Right cardiac atrium (tissue), 5 donors: ENCODE measurements at places on chromosomes 5 and 9. TPM values are rescaled to one million over a fixed set of nuclear protein-coding genes. Genes with fewer than 3 reads are reported as not detected.

DNA sequence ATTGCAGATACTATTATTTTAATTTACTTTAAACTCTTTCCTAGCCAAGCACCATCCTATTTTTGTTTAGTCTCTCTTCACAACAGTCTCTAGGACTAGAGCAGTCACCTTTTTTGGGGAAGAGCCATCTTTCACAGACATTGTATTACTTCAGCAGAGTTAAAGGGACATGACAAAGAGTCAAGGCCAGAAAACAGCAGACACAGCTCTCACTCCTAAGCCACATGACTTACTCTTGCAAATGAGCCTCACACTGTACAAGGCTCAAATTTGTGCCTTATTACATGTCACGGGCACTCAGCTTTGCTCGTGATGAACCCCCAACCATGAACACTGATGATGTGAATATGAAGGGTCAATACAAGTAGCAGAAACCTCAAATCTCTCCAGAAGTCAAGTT, 104.3 kb downstream of the ZNF608 start:
- DNase-seq, result no peak

DBH gene
- 0.05 TPM for polyA plus RNA-seq

DNA sequence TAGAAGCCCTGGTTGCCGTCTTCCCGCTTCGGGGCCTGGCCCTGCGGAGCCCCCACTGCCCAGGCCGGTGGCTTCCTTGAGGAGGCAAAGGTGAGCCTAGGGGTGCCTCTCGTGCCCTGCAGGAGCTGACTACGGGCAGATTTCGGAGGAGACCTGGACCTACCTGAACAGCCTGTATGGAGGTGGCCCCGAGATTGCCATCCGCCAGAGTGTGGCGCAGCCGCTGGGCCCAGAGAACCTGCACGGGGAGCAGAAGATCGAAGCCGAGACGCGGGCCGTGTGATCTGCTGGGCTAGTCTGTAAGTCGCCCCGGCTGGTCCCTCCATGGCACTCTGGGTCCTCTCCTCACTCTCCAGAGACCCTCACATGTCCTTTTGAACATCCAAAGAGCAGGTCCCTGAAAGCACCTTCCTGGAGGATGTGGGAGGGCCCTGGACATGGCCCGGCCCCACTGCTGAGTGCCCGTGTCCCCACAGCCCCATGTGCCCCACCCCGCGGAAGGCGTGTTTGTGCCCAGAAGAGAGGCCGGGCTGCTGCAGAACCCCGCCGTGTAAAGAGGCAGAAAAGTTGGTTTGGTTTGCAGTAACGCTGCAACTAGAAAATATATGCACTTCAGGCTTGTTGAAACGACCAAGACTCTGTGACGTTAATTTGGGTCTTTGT, 44.9 kb downstream of the USP20 start:
- no peak for DNase-seq

GRCh38 chr9:72529531-72529930, 8.1 kb downstream of the TMC1 start:
- no peak for DNase-seq

DNA sequence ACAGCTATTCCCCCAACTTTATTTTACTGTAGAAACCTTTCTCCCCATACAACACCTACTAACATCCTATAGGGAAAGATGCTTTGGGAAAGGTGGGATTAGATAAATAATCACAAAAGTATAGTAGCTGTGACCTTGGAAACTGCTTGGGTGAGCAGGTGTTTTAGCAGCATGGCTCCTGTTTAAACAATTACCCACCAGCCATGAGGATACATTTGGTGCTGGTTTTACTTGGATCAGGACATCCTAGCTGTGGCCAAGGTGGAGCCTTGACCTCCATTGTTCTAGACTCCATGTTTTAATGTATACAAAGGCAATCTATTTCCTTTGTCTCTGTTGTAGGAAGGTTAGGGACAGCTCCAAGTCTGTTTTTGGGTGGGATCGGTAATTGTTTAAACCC, 56.8 kb upstream of the ALDH1B1 start:
- no peak for DNase-seq

ENTPD2 gene
- polyA plus RNA-seq, result 2.1 TPM

- no peak for DNase-seq
Observed at GRCh38 chr9:6153425-6153824, 62.2 kb upstream of the IL33 start.

DNA sequence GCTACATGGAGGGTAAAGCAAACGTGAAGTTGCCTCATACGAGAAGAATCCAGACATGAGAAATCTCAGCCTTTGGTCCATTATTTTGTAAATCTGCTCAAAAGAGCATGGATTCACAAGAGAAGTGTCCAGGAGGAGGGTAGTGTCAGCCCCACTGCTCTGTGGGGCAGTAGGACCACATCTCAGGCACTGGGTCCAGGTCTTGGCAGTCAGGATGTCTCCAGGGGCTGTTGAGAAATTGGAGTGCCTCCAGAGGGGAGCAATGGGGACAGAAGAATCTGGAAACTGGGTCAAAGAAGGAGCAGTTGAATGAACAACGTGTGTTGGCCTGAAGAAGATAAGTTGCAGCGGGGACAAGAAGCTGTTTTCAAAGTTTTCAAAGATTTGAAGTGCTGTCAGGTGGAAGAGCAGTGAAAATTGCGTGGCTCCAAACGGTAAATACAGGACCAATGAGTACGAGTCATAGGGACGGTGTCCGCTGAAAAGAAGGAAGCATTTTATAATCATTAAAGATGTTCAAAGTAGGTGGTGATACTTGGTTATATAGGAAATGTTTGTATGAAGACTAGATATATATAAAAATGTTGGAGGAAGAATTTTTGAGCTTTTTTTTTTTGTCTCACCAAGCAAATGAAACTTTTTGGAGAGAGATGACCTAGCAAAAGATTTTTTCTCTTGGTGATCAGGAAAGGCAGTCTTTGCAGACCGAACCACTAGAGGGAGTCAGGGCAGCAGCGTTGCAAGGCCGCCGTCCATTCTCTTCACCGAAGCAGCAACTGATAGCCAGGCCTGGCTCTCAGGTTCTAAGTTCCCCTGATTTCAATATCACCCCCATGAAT, 57.1 kb upstream of the ZBED3 start:
- DNase-seq, result peak; percentile 62

DNA sequence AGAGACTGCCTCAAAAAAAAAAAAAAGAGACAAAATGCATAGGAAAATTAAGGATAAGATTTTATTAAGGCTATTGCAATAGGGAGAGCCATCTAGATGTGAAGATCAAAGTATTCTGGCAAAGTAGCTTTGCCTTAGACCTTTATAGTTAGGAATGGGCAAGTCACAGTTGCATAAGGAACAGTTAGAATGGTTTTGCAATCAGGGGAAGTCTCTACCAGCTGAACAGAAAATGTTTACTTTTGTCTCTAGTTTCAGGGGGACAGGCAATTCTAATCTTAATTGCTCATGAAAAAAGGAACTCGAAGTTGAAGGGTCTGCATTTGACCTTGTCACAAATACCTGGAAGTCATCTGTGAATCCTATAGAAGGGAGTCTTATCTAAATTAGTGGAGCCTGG, 13.1 kb upstream of the ATP6V1G1 start:
- no peak for DNase-seq

DNA sequence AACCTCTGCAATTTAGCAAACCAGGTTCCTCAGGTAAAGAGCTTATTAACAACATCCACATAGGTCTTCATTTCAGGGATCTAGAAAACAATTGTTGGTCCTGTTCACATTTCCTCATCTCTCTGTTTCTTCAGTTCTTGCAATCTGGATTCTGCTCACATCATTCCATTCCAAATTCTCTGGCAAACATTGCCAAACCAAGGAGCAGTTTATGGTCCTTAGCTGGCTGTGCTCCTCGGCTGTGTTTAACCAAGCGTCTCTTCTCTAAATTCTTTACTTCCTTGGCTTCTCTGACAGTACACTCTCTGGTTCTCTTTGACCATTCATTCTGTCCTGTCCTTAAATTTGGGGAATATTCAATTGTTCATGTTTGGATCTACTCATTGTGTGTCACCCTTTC, 65.8 kb upstream of the RANBP3L start:
- DNase-seq, result no peak

GABRA6 gene
- not detected for polyA plus RNA-seq

DNA sequence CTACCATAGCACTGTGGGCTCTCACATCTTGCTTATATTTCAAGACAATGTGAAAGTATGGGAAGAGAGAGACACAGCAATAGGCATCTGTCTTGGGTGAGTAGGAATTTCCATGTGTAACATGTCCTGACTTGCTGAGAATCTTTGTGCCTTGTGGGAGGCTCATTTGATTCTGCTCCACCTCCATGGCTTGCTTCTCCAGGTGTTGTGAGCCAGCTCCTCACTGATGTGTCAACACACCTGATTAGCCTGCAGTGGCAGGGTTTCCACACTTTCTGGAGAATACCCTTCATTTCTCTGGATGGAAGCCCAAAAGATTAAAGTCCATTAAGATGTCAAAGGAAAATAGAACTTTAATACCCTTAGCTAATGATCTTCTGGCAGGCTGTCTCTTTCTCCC, 613.6 kb downstream of the ZNF608 start:
- no peak for DNase-seq

FCN2 gene
- polyA plus RNA-seq, result 0.72 TPM

CEP78 gene
- polyA plus RNA-seq, result 2.9 TPM

DNA sequence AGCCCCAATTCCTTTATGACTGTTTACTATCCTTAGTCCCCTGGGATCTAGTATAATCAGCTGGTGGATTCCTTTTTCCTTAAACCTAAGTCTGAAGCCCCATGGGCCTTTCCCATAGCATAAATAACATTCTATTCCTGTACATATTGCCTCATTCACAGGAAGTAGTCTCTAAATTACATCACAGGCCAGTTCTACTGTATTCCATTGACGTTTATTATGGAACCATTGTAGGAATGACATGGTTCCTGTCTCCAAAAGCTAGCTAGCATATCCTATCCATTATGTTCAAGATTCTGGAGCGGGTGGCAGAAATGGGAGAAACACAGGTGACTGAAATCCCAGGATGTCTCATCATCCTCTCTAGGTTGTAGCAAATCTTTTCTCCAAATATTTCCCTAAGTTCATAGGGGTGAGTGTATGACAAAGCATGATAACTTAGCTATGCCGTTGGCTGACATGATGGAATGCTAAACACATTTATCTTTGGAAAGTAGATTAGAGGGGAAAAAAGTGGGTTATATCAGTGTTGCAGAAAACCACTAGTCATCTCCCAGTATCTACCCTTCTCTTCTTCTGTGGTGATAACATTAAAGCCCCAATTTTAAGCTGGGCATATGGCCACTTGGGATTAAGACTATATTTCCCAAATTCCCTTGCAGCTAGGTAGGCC, 140.1 kb downstream of the FGF1 start:
- DNase-seq, result no peak

- DNase-seq, result no peak
Observed at GRCh38 chr9:110622368-110622767, 42.8 kb upstream of the SVEP1 start.

GRCh38 chr5:55160493-55161209, 680 bp downstream of the GPX8 start:
- DNase-seq, result peak; percentile 57
